ENCODE measurements at places on chromosomes 2 and 18.

- peak; percentile 83 for DNase-seq
Observed at GRCh38 chr2:156332534-156333273, at the start of gene NR4A2. Gene NR4A2, minus strand, starts transcription at chr2:156332721. Its CDS starts 2,535 bp downstream, at chr2:156330186.

DNA sequence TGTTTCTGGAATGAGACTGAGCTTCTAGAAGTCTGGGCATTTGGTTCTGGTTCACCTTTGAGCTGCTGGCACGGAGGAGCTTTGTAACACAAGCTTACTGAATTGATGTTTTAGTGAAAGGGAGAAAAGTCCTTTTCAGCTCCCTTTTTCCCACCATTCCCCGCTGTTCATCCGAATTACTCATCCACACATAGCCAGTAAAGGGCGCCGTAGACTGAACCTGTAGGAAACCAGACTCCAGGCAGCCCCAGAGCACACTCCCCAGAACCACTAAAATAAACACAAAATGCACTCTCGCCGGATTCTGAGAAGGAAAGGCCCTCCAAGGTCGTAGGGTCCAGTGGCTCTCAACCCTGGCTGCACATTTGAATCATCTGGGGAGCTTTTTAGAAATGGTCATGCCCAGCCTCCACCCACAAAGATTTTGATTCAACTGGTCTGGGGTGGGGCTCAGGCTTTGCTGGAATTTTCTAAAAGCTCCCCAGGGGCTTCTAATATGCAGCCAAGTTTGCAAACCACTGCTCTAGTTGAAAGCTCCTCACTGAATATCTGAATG is 29.6 kb downstream of the TCF7L1 start:
- no peak for DNase-seq

DNA sequence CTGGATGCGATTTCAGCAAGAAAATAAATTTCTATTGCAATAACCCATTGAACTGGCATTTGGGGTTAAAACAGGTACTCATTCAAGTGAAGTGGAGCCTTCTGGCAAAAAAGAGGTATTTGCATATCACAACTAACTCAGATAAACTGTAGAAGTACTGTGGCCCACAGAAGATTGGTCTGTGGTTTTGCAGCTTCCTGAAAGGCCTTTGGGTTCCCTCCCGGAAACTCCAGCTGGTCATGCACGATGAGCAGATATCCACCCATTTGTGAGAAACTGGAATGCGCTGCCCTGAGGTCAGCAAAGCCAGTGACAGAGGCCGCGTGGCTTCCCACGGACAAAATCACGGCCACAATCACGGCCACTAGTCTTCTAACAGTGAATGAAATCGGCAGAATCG is 106.3 kb downstream of the EPHA4 start:
- no peak for DNase-seq

DNA sequence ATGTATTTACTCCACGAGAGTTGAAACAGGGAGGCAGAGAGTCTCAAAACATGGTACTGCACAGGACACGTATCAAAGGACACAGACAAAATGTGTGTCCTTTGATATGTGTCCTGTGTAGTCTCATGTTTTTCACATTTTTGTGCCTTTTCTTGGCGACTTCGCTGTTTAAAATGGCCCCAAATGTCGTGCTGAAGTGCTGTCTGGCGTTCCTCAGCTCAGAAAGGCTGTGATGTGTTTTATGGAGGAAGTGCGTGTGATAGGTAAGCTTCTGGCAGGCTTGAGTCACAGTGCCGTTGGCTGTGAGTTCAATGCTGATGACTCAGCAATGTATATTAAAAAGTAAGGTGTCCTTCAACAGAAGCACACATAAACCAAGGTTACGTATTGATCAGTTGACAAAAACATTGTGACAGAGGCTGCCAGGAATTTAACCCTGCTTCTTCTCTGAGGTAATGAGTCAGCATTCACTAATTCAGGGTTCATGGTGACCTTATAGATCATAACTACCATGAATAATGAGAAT is 78.2 kb downstream of the DYSF start:
- DNase-seq, result peak; percentile 6

- no peak for DNase-seq
Observed at GRCh38 chr18:2240311-2240705, 331.0 kb downstream of the METTL4 start.

DNA sequence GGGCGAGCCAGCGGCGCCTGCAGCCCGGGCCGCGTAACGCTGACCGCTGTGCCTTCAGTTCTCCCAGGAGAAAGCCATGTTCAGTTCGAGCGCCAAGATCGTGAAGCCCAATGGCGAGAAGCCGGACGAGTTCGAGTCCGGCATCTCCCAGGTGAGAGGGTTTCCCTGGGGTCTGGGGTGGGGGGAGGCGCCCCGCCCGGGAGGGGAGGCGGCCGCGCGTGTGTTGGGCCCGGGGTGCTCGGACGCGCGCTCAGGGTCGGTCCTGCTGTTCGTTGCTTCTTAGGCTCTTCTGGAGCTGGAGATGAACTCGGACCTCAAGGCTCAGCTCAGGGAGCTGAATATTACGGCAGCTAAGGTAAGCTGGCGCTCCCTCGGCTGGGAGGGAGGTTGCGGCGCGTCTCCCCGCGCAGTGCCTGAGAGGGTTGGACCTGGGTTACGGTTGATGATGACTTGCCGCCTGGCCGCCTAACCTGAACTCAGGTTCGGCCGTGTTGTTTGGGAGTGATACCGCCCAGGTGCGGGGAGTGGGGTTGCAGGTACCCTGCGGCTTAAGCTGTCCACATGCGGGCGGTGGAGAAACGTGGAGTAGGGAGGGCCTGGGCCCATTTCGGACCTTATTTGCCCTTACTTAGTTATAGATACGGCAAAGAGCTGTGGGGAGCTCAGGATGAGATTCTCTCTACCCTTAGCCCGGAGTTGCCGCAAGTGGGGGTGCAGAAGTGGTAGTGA is 638 bp downstream of the RPS7 start:
- DNase-seq, result no peak

DNA sequence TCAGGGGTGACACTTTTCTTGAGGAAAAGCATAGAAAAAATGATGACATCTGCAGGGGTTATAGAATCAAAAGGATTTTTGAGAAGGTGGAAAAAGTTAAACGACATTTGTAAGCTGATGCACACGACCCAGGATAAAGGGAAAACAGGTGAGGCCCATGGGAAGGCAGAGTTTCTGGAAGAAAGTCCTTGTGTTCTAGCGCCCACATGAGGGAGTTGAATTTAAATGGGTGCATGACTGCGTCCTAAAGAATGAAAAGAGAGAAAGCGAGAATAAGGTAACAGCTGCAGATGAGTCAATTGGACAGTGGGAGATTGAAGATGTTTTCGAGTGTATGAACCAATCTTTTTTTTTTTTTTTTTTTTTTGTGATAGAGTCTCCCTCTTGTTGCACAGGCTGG is 158.1 kb downstream of the GALR1 start:
- DNase-seq, result no peak

- no peak for DNase-seq
Observed at GRCh38 chr2:86439879-86440630, 1.1 kb upstream of the KDM3A start.

- no peak for DNase-seq
Observed at GRCh38 chr2:32849456-32850194, 97.1 kb upstream of the LTBP1 start.

DNA sequence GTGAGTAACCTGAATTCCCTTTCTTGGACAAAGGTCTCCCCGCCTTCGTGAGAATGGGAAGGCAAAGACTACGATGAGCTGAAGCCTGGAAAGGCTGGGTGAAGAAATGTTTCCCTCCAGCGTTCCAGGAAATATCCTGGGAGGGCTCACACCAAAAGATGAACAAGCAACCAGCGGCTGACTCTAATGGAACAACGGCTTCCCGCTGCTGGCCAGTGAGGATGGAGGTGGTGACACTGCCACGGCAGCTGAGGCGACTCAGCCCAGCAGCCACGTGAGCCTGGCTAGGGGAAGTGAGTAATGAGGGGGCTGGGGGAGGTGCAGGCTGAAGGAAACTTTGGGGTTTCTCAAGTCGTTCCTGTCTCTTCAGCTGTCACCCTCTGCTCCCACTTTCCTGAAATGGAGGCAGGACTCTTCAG is 105.0 kb upstream of the SMAD7 start:
- DNase-seq, result peak; percentile 20

GRCh38 chr2:111535404-111535803 is 348.6 kb downstream of the ANAPC1 start:
- no peak for DNase-seq

DNA sequence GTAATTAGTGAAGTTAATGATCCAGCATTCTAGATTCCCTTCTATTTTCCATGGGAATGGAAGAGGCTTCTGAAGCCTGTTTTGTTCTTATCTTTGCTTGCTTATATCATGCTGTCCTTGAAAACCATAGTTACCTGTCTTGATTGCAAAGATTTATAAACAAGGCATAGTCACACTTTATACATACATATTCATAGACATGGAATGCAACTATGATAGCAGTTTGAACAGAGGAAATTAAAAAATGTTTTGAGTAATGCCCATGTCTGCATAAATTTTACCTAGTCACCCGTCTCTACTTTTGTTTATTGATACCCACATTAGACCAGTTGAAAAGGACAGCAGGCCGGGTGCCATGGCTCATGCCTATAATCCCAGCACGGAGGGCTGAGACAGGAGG is 289.0 kb downstream of the PTPRM start:
- DNase-seq, result no peak

GRCh38 chr2:14565666-14566065 is 66.9 kb upstream of the LRATD1 start:
- no peak for DNase-seq

DNA sequence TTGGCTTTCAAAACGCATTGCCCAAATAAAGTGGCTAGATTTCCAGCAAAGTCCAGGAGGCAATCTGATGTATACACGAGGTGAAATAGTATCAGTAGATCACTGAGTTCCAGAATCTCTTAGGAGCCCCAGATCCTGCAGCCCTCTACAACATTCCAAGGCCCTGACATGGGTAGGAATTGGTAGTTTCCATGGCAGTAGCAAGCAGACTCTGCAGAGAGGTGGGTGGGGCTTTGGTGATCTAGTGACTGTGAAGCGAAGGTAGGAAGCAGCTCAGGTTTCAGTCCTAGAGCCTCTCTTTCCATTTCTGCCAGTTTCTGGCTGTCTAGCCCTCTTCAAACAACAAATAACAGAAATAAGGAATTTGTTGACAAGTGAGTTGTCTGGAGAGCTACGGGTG is 13.8 kb upstream of the SGPP2 start:
- DNase-seq, result no peak

DNA sequence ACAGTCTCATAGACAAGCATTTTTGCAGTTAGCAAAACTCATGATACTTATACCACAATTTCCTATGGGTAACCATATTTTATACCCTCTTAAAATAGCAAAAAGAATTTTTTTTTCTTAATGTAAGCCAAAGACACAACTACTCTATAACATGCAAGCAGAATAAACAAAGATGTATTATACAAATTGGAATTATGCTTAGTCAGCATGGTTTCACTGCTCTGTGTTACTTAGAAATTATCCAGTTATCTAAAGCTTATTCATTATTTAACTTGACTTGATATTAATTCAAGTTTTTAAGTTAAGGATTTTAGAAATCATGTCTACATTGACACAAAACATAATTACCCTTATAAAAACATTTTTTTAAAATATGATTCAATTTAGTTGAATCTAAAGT is 449.8 kb upstream of the CDH2 start:
- DNase-seq, result no peak

GRCh38 chr2:151627353-151627752 is 106.9 kb downstream of the NEB start:
- DNase-seq, result no peak

- DNase-seq, result no peak
Observed at GRCh38 chr2:147288131-147288530, 556.7 kb upstream of the ACVR2A start.

DNA sequence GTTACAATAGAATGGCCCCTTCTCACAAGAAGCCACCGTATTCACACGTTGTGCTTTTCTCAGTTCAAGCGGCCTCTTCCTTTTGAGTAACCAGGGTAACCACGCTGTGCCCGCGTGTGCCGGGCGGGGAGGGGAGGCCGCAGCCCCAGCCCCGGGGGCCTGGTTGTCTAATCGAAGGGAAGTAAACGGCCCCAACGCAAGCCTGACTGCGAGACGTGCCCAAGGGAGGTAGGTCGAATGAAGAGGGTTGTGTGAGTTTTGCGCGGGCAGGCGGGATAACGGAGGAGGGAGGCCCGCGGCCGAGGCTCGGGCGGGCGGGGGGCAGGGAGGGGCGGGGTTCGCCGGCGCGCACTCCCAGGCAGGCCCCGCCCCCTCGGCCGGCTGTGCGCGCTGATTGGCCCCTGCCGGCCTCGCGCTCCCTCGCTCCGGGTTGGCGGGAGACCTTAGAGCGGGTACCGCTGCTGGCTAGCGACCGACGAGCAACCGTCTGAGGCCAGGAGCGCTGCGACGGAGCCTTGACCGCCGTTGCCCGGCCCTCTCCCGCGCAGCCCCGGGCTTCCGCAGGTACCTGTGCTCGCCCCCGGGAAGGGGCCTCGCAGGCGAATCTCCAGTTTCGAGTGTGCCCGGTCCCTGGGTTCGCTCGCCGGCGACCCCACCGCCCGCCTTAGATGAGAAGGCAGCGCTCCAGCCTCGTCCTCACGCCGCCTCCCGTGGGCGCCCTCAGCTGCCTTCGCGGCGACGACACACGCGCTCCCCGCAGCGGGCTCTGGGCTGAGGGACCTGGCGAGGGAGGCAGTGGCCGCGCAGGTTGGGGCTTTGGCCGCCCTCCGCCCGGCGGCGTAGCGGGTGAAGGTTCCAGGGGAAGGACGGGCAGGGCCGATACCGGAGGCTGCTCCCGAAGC is at the start of gene SPDYA:
Gene SPDYA (plus strand): TSS at position 451 of the 902 bp plus-strand sequence. CDS start 5,181 bp downstream, outside the sequence.
- DNase-seq, result peak; percentile 44
